ENCODE measurements at places on chromosomes 12 and 14.

DNA sequence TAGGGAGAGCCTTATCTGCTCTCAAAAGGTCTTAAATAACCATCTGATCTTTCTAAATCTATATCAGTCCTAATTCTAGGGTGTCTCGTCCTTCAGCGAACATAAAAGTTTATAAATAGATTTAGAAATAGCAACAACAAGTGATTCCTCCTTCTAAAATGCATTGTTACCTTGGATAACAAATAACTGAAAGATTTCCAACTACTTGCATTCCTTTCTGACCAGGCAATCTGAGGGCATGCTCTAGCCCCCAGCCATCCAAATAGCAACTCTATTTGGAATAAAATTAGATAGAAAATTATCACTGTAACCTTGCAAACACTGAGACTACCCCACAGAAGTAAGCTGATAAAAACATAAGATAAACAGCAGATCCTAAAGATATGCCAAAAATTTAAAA is 21.8 kb upstream of the KRR1 start:
- no peak for DNase-seq

DNA sequence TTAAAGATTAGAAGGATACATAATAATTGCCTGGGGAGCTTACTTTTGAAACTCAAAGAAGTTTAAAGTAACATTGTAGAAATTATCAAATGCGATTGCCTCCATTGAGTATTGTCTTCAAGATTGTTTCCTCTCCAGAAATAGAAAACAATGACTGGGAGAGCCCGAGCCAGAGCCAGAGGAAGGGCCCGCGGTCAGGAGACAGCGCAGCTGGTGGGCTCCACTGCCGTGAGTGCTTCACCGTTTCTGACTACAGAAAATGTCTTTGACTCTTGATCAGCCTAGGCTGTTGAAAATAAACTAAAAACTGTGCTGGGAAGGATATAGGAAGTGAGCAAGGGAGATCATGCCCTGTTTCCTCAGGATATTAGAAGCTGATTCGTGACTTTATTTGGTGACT is 4.8 kb downstream of the PIWIL1 start:
- no peak for DNase-seq

GRCh38 chr12:11649413-11650285 is at the start of gene ETV6:
ETV6 (plus strand) TSS chr12:11649674; CDS start chr12:11650128, 454 bp downstream.
- DNase-seq = peak; percentile 74

DNA sequence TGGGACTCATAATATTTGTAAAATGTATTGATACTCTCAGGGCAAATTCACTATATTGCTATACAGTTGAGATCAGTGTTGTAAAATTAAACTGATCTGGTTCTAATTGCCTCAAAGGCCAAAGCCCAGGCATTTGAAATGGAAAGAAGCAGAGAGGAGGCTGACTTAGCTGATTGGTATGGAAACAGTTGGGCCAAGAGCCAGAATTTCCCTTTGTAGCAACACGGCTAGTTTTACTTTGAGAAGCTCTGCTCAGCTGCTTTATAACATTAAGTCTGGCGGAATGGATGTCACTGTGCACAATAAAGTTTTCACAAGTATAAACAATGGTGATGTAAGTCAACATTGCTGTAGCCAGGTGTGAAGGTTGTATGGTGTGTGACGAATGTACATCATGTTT is 186.4 kb downstream of the MSRB3 start:
- no peak for DNase-seq

DNA sequence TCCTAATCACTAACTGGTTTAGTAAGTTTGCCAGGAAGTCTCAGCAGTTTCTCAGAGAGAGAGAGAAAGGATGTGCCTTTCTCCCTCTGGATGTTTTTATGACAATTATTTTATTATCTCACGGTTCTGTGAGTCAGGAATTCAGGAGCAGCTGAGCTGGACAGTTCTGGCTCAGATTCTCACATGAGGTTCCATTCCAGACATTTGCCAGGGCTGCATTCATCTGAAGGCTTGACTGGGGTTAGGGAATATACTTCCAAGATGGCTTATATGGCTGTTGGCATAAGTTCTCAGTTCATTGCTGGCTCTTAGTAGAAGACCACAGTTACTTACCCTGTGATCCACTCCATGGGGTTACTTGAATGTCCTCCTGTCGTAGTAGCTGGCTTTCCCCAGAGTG is 101.2 kb upstream of the ATF7IP start:
- no peak for DNase-seq

DNA sequence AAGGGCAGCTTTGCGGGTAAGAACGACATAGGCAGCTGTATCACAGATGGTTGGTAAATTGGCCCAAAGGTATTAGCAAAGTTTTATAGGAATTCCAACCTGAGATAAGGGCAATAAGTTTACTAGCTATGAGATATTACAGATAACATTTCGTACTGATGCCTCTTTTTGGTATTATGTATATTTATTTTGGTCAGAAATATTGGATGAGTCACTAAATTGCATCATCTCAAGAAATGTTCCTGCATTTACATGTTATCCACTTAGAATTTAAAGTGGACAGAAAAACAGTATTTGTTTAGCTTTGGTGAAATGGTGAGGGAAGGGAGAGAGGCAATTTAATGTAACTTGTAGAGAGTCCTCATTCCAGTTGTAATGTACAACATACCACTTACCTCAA is 65.1 kb upstream of the PZP start:
- no peak for DNase-seq

DNA sequence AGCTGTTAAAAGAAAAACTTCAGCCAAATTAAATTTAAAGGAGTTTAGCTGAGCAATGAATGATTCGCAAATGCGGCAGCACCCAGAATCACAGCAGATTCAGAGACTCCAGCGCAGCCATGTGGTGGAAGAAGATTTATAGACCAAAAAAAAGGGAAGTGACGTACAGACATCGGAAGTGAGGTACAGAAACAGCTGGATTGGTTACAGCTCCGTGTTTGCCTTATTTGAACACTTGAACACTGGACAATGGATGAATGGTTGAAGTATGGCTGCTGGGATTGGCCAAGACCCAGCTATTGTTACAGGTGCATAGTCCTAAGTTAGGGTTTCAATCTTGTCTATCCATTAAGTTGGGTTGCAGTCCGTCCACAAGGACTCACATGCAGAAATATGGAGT is 42.6 kb downstream of the GALNT8 start:
- no peak for DNase-seq

- no peak for DNase-seq
These were observed 112.8 kb downstream of the CHST11 start for GRCh38 chr12:104569346-104570173.

DNA sequence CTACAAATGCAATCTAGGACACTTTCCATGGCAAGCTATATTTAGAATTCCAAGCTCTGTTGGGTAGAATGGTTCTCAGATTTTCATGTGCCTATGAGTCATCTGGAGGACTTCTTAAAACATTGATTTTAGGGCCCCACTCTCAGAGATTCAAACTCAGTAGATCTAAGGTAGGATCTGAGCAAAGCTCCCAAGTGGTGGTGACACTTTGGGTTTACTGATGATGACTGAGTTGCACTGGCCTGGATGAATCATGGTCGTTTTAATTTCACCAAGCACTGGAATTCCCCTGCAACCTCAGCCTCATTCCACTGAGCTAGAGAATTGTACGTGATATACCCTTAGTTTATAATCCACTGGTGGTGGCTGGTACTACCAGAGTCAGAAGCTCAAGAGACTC is 86.5 kb downstream of the PPM1H start:
- no peak for DNase-seq

DNA sequence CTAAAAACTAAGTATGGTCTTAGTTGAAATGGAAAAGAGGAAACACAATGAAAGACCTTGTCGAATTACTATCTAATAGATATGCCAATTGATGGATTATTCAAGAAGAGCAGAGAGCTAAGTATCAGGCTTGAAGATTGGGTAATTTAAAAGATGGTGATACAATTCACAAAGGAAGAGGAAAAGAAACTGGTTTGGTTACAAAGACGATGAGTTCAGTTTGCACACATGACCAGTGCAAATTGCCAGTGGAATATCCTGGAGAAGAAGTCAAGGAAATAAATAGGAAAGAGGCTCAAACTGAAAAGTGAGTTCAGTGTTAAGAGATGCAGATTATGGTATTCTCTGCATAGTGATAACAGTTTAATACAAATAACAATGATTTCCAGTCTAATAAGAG is 2.5 kb upstream of the RAP1B start:
- no peak for DNase-seq

GRCh38 chr12:120252071-120252906 is 13.2 kb downstream of the PXN start:
- no peak for DNase-seq

- DNase-seq = no peak
These were observed 201.7 kb upstream of the PLXNC1 start for GRCh38 chr12:93946542-93947150.

- no peak for DNase-seq
These were observed 1.0 kb downstream of the RASAL1 start for GRCh38 chr12:113134521-113134951.

GRCh38 chr14:68020493-68020892 is 200.9 kb downstream of the RAD51B start:
- no peak for DNase-seq

DNA sequence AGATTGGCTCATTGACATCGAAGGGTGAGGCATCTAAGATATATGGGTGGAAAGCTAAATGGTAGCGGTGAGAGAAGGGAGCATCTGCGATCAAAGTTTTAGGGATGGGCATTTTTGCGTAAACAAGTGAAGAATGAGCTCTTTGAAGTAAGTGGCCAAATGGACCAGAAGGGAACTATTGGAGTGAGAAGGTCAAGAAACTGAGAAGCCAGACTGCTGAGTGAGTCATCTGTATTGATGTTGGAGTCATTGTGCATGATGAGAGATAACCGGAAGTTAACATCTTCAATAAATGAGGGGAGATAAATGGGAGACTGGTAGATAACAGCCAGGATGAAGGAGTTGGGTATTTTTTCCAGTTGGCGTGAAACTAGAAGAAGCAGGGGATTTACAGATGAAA is 271.9 kb upstream of the PDE3A start:
- DNase-seq = no peak

GRCh38 chr12:114670291-114670980 is 13.5 kb downstream of the TBX3 start:
- no peak for DNase-seq

DNA sequence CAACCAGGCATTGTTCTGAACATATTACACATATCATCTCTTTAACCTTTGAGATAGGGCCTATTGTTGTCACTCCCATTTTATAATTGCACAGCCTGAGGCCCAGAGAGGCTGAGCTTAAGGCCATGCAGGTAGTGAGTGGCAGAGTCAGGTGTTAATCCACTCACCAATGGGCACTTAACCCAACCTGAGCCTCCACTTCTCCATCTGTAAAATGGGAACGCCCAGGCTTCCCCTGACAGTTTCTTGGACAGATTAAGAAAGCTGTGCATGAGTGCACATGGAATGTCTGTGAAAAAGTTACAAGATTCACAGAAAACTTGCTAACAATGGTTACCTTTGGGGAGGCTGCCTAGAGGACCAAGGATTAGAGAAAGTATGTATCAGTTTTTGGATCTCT is 32.9 kb downstream of the ESRRB start:
- no peak for DNase-seq

GRCh38 chr14:61671082-61671481 is 24.2 kb upstream of the HIF1A start:
- no peak for DNase-seq

DNA sequence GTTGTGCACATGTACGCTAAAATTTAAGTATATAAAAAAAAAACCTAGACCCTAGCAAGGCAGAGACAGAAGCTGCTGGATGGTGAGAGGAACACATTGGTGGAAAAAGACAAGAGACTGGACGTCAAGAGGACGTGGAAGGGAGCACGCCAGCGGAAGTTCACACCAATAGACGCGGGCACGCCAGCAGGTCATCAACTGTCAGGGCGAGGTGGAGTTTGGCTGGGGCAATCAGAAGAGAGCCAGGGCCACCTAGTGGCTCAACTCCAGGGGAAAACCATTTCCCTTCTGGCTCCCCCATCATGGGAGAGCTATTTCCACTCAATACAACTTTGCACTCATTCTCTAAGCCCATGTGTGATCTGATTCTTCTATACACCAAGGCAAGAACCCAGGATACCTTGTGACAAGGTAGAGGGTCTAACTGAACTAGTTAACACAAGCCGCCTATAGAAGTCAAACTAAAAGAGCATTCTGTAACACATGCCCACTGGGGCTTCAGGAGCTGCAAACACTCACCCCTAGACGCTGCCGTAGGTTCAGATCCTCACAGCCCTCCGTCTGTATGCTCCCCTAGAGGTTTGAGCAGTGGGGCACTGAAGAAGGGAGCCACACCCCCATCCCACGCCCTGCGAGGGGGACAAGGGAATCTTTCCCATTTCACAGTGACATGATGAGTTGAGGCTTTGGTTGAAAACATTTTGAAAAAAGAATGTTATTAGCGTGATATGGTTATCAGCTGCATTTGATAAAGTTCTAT is 702.7 kb downstream of the TMTC2 start:
- no peak for DNase-seq

GRCh38 chr14:92938235-92938875 is 15.4 kb downstream of the CHGA start:
- DNase-seq = no peak

- DNase-seq = peak; percentile 1
These were observed 545.7 kb downstream of the DIO2 start for GRCh38 chr14:79665556-79665955.

- DNase-seq = no peak
These were observed 159.8 kb downstream of the KITLG start for GRCh38 chr12:88420457-88420856.

DNA sequence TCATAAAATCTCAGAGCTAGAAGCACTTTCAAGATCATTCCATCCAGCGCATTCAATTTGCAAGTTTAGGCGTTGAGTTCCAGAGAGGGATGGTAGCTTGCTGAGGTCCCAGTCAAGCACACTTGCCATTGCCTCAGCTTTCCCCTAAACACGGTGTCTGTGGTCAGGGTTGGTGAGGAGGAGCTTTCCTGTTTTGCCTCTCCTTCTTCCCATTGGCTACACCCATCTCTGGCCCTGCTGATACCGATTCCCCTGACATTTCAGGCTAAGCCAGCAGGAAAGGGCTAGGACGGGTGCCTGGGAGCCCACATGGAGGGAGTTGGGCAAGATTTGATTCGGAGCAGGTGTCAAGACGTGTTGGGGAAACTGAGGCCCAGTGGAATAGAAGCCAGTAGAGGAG is 9.1 kb downstream of the NFATC4 start:
- DNase-seq = no peak

GRCh38 chr12:86683568-86684304 is 427.5 kb upstream of the MGAT4C start:
- no peak for DNase-seq

GRCh38 chr12:109940339-109940923 is 40.4 kb downstream of the TCHP start:
- DNase-seq = no peak

- no peak for DNase-seq
These were observed 452.4 kb downstream of the MED13L start for GRCh38 chr12:115824936-115825602.

- DNase-seq = no peak
These were observed 10.3 kb downstream of the ACSS3 start for GRCh38 chr12:81088221-81088620.

GRCh38 chr12:102685841-102686240 is 205.5 kb upstream of the IGF1 start:
- no peak for DNase-seq

DNA sequence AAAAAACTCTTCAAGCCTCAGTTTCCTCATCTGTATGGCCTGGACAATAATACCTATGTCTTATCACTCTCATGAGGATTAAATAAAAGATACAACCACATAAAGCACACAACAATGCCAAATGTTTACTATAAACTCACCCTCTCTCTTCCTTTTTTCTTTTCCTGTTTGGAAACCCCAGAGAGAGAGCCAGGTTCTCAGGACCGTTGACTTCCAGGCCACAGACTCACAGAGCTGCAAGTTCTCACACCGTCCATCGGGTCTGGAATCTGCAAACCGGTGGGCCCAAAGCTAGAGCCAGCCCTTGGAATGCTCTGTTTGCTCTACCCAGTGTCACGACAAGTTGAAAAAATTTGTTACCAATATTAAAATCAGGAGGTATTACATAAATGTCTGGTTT is 4.6 kb upstream of the CD4 start:
- no peak for DNase-seq

Measured in cerebellar cortex (tissue), 1 donor.